ENCODE measurements at places on chromosomes 6 and 20.
A peak's percentile ranks its signal among the peaks of the same experiment; 100 is the strongest.

DNA sequence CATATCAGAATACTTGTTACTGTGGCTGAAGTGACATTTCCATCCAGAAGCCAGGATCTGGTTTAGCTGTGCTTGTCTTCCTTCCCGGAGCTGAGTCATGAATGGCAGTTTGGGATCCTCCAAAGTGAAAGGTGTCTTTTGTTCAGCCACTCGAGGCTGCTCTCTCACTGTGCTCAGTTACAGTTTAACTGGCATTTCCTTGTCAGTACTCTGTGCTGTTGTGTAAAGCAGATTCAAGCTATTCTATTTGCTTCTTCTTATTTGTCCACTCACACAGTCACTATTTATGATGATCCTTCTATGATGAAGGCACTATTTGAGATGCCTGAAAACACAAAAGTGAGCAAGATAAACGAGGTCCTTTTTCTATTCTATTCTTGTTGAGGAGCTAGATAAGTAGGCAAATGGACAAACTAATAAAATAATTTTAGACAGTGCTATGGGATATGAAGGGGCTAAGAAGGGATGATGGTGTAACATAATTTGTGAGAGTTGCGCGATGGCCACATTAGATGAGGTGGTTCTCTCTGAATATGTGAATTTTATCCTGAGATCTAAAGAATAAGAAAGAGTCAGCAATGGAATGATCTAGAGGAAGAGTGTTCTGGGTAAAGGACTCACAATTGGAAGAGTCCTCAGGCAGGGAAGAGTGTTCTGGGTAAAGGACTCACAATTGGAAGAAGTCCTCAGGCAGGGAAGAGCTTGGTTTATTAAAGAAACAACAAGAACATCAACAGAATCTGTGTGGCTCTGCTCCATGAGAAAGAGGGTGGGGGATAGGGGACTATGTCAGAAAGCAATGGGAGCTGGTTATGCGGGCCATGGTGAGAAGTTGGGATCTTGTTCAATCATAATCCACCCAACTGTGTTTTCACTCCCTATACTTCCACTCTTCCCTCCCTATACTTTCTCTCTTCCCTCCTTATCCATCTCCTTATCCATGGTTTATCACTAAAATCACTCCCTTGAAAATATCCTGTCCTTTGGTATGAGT, 40.1 kb downstream of the CYP24A1 start:
- peak; percentile 1 for DNase-seq

DNA sequence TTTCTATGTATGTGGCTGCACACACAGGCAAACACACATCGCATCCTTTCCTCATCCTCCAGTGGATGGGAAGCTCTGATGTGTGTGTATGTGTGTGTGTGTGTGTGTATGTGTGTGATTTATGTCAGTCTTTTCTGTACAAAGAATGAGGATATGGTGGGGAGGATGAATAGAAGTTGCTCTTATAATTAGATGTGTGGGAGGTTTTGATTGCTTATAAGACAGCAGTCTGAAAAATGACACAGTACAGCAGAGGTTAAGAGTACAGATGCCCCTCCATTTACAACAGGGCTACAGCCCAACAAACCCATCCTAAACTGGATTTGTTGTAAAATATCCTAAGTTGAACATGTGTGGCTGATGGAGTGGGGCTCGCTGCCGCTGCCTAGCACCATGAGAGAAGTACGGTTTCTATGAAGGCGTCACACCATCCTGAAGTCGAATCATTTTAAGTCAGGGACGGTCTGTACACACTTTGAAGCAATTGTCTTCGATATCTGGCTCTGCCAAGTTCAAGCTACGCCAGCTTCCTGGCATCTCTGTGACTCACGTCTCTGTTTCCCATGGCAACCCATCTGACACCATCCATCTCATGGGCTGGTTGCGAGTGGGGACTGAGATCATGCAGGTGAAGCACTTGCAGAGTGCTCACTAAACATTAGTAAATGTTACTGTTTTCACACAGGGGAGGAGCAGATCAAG, 252.6 kb downstream of the MYLK4 start:
- peak; percentile 40 for DNase-seq

- no peak for DNase-seq
Observed at GRCh38 chr20:19706463-19706862, 51.6 kb upstream of the RIN2 start.

DNA sequence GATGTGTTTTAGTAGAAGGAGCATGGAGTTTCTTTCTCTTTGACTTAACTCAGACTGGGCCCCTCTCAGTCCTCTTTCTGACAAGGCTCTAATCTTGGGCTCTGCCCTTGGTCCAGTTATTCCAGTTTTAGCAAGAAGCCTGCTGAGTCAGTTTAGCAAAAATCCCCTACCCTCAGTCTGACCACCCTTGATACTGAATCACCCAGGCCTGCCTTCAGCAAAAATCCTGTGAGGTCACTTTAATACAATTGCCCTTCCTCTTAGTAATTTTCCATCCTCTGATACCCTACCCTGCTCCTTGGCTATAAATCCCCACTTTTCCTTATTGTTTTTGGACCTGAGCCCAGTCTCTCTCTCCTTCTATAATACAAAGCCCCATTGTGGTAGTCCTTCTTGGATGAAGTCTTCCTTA, 326.7 kb upstream of the NOX3 start:
- DNase-seq: no peak

- DNase-seq: no peak
Observed at GRCh38 chr6:11163932-11164331, 52.4 kb upstream of the ERVFRD-1 start.

- DNase-seq: no peak
Observed at GRCh38 chr20:54195483-54196472, 12.1 kb upstream of the PFDN4 start.

- no peak for DNase-seq
Observed at GRCh38 chr6:12277386-12277785, 12.8 kb upstream of the EDN1 start.

DNA sequence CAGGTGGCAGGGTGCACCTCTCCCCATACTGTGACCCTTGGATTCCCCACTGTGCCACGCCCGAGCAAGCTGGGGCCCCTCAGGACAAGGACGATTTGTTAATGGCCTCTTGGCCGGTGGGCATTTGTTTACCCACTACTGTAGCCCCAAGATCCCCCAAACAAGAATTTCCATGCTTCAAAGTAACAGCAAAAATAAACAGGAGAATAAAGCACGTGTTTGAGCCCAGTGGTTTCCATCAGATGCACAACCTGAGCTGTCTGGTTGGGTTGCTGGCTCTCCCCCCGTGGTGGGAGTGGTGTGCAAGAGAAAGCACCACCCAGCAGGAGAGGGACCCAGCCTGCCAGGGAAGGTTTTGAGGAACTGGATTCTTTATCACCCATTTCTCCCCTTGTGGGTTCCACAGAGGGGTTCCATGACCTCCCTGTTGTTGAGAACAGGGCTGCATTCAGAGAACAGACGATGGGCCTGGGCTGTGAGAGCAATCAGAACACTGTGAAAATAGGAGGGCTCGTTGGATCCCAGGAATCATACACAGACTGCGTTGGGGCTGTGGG, 4.8 kb downstream of the CD93 start:
- no peak for DNase-seq

- no peak for DNase-seq
Observed at GRCh38 chr6:16764188-16764950, 3.1 kb upstream of the ATXN1 start.

- DNase-seq: no peak
Observed at GRCh38 chr20:62149532-62150309, 6.2 kb downstream of the SS18L1 start.

DNA sequence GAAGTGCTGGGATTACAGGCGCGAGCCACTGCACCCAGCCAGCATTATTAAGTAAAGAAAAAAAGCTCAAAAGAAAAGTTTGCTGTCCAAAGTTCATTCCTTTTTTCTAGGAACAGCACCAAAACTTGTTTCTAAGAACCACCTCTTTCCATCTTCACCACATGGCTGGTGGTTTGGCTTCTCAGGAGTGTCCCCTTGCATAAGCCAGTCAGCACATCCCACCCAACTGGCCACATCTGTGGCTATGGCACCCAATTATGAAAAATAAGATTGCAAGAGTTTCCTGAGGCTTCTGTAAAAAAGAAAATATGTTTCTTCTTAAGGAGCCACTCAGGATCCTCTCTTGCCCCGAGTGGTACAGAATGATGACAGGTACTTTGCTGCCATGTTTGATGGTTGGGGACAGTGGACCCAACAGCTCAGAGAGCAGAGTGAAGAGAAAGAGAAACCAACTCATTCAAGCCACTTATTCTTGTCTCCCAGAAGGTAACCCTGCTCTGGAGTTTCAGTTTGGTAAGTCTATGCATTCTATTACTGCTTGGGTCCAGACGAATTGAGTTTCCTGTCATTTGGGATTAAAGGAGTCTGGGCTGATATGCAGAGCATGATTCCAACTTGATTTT, 65.3 kb downstream of the PSMB1 start:
- no peak for DNase-seq

GRCh38 chr6:6565069-6565468, 23.5 kb upstream of the LY86 start:
- DNase-seq: no peak

DNA sequence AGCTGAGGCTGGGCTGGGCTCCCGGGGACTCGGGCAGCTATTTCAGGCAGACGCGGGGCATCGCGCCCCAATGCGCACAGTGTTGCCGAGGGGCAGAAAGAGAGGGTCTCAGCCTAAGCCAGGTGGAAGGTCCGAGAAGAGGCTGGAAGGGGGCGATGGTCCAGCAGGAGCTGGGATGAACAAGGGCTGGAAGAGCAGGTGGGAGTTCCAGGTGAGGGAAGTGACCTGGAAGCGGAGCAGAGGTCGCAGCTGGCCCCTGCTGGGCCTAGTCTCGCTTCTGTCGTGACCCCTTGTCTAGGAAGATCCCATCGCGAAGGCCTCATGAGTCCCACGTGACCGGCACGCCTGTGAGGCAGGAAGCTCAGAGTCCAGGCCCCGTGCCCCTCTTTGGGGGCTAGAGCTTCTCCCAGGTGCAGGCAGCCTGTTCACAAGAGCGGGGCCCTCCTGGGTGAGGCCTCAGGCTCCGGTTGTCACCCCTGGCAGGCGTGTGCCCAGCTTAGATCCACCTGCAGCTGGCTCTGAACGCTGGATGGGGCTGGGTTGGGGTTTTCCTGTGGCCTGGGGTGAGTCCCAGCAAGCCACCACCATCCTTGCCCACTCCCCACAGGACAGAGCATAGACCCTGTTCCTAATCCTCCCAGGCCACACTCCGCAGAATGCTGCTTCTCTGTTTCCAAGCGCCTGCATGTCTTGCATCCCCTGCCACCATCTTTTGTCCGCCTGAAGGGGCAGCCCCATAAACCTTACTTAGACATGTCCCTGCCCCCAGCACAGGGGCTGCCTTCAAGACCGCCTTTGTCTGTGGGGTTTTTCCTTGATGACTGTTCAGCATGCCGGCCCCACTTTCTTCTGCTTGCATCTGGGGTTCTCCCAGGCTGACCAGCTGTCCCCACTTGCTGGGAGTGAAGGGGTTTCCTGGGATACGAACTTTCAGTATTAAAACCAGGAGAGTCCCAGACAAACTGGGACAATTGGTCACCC, 15.1 kb downstream of the SLC22A3 start:
- DNase-seq: no peak

DNA sequence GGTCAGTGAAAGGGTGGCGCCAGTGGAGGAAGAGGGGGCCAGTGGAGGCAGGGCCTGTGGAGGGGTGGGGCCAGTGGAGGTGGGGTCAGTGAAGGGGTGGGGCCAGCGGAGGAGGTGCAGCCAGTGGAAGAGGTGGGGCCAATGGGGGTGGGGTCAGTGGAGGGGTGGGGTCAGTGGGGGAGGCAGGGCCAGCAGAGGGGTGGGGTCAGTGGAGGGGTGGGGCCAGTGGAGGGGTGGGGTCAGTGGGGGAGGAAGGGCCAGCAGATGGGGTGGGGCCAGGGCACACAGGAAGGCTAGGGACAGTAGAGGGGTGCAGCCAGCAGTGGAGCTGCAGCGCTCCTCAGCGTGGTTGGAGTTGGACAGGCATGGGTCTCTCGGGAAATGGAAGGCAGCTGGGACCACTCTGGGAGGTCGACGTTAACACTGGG, 18.7 kb downstream of the ADRM1 start:
- no peak for DNase-seq

- DNase-seq: no peak
Observed at GRCh38 chr20:57628047-57628961, 8.1 kb upstream of the ZBP1 start.
